ENCODE measurements at places on chromosomes 16 and 17. TPM values are rescaled to one million over a fixed set of nuclear protein-coding genes. Genes with fewer than 3 reads are reported as not detected.
A peak's percentile ranks its signal among the peaks of the same experiment; 100 is the strongest.

GRCh38 chr17:29663155-29663554 lies 40.4 kb upstream of the CORO6 start:
- H3K27ac ChIP-seq, result peak overlapping the region; percentile 97
- H3K4me3 ChIP-seq, result no peak overlapping the region
- peak; percentile 60 for DNase-seq
- no peaks in the 10 kb centered on the region for H3K36me3 ChIP-seq

DNA sequence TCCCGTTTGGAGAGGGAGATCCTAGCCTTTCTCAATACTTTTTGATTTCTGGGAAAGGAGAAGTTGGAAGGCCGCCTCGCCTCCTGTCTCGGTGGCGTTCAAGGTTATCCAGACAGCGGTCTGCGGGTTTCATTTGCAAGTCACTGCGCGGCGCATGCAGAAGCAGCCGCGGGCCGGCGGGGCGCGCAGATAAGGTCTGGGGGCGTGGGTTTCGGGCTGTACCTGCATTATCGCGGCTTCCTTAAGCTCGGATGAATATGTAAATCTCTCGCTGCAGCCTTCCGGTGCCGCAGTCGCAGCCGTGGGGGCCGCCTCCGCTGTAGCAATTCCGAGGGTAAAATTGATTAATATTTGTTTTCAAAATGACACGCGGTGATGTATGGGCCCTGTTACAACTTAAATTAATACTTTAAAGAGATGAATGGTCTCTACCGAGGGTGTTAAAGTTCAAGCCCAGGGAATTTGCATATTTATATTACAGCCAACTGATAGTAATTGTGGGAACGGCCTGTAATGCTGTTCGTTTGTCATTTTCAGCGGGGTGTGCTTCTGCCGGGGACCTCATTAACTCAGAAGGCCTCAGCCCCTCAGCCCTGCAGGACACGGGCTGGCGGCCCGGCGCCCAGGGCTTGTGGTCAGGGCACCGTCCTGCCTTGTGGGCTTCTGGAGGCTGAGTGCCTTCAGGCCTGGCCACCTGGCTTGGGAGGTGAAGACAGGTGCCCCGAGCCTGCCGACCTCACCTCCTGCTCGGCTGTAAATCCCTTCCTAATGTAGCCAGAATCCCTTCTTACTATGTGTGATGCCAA lies 99.4 kb downstream of the CYLD start:
- H3K27ac ChIP-seq, result no peak overlapping the region
- H3K36me3 ChIP-seq, result no peaks in the 10 kb centered on the region
- peaks cover 20% of the 10 kb centered on the region for H3K27me3 ChIP-seq

GRCh38 chr16:67404740-67405226 lies 11.5 kb upstream of the TPPP3 start:
- no peaks in the 10 kb centered on the region for H3K27me3 ChIP-seq
- DNase-seq, result no peak
- peaks cover 35% of the 10 kb centered on the region for H3K4me1 ChIP-seq
- H3K4me3 ChIP-seq, result no peak overlapping the region
- H3K27ac ChIP-seq, result peak overlapping the region; percentile 82

DNA sequence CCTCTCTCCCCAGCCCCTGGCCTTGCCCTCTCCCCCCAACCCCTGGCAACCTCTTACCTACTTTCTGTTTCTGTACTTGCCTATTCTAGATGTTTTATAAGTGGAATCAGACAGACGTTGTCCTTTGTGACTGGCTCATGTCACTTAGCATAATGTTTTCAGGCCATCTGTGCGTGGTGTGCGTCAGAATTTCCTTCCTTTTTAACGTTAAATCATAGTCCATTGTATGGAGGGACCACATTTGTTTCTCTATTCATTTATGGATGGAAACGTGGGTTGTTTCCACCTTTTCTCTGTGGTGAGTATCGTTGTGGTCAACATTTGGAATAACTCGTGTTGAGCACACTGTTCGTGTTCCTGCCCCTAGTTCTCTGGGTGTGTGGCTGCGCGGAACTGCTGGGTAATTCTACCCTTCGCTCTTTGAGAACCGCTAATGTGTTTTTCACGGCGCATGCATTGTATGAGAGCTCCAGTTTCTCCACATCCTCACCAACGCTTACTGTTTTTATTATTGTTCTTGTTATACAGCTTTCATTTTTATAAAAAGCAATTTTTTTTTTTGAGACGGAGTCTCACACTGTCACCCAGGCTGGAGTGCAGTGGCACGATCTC lies 26.3 kb downstream of the ACTG1 start:
- DNase-seq, result no peak
- H3K4me1 ChIP-seq, result peaks cover 20% of the 10 kb centered on the region
- H3K36me3 ChIP-seq, result no peaks in the 10 kb centered on the region
- no peak overlapping the region for H3K27ac ChIP-seq
- H3K27me3 ChIP-seq, result no peaks in the 10 kb centered on the region
- H3K4me3 ChIP-seq, result no peak overlapping the region

GRCh38 chr16:74691093-74691855 lies 9.4 kb downstream of the MLKL start:
- DNase-seq, result no peak
- no peaks in the 10 kb centered on the region for H3K27me3 ChIP-seq
- H3K27ac ChIP-seq, result no peak overlapping the region
- no peaks in the 10 kb centered on the region for H3K4me1 ChIP-seq
- peaks cover 3% of the 10 kb centered on the region for H3K36me3 ChIP-seq

DNA sequence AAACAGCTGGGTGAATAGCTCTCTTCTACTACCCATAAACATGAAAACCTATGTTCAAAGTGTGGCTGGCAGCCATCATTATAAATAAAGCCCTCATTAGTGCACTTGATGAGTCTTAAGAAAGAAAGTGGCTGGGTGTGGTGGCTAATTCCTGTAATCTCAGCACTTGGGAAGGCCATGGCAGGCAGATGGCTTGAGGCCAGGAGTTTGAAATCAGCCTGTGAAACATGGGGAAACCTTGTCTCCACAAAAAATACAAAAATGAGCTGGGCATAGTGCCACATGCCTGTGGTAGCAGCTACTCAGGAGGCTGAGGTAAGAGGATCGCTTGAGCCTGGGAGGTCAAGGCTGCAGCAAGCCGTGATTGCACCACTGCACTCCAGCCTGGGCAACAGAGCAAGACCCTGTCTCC lies 28.3 kb upstream of the APPBP2 start:
- no peaks in the 10 kb centered on the region for H3K27me3 ChIP-seq
- H3K4me1 ChIP-seq, result no peaks in the 10 kb centered on the region
- no peak overlapping the region for H3K4me3 ChIP-seq
- H3K27ac ChIP-seq, result no peak overlapping the region

DNA sequence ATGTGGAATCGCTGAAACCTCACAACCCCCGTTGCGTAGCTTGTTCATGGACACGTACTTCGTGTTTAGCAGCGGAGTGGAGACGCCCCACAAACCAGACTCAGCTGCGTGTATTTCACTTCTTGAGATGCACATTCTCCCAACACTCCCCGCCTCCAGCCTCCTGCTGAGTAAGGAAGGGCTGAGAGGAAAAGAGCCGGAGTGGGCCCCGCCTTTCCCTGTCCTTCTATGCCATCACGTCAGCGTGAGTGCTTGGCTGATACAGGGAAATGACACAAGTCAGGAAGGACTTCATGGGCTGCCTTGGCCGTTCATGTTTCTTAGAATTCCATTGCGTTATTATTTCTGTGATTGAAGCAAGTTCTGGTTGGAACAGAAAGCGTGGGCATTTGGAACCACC lies 68.6 kb upstream of the CBX4 start:
- no peak for DNase-seq
- H3K4me3 ChIP-seq, result no peak overlapping the region
- H3K27ac ChIP-seq, result no peak overlapping the region

DNA sequence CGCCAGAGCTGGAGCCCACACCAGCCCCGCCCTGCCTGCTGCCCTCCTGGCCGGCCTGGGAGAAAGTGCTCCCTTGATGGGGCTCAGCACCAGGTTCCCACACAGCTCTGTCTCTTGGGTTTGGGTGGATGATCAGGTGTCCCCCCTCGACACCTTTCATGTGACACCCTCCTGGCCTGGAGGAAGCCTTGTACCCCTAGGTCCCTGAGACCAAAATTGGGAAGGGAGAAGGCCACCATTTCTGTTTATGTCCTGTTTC lies 19.4 kb upstream of the PLLP start:
- peak overlapping the region; percentile 40 for H3K27ac ChIP-seq
- H3K36me3 ChIP-seq, result no peaks in the 10 kb centered on the region
- no peak for DNase-seq

GRCh38 chr17:37429453-37429852 lies 22.8 kb downstream of the TADA2A start:
- DNase-seq, result no peak
- H3K4me1 ChIP-seq, result no peaks in the 10 kb centered on the region
- H3K27ac ChIP-seq, result no peak overlapping the region
- H3K36me3 ChIP-seq, result no peaks in the 10 kb centered on the region

GRCh38 chr16:26993511-26993910 lies 73.2 kb upstream of the C16orf82 start:
- no peak overlapping the region for H3K27ac ChIP-seq
- H3K27me3 ChIP-seq, result no peaks in the 10 kb centered on the region
- no peaks in the 10 kb centered on the region for H3K4me1 ChIP-seq
- H3K4me3 ChIP-seq, result no peak overlapping the region
- DNase-seq, result no peak
- H3K36me3 ChIP-seq, result no peaks in the 10 kb centered on the region

GRCh38 chr16:46808997-46809396 lies 22.0 kb downstream of the C16orf87 start:
- H3K36me3 ChIP-seq, result no peaks in the 10 kb centered on the region
- H3K27me3 ChIP-seq, result no peaks in the 10 kb centered on the region
- no peak for DNase-seq
- H3K4me1 ChIP-seq, result peaks cover 23% of the 10 kb centered on the region

GRCh38 chr16:2973093-2973492 lies 3.9 kb downstream of the PAQR4 start:
- no peak for DNase-seq
- no peak overlapping the region for H3K27ac ChIP-seq
- H3K27me3 ChIP-seq, result peaks cover 4% of the 10 kb centered on the region
- H3K4me3 ChIP-seq, result no peak overlapping the region
- peaks cover 9% of the 10 kb centered on the region for H3K4me1 ChIP-seq

GRCh38 chr16:72788269-72788809 lies 259.6 kb downstream of the ZFHX3 start:
- no peak for DNase-seq
- no peak overlapping the region for H3K4me3 ChIP-seq
- H3K27me3 ChIP-seq, result no peaks in the 10 kb centered on the region
- no peaks in the 10 kb centered on the region for H3K36me3 ChIP-seq

- H3K4me1 ChIP-seq, result peaks cover 74% of the 10 kb centered on the region
- H3K4me3 ChIP-seq, result no peak overlapping the region
- H3K27ac ChIP-seq, result no peak overlapping the region
- H3K36me3 ChIP-seq, result no peaks in the 10 kb centered on the region
These were observed 6.2 kb downstream of the DNAJC7 start for GRCh38 chr17:42010898-42011516.

DNA sequence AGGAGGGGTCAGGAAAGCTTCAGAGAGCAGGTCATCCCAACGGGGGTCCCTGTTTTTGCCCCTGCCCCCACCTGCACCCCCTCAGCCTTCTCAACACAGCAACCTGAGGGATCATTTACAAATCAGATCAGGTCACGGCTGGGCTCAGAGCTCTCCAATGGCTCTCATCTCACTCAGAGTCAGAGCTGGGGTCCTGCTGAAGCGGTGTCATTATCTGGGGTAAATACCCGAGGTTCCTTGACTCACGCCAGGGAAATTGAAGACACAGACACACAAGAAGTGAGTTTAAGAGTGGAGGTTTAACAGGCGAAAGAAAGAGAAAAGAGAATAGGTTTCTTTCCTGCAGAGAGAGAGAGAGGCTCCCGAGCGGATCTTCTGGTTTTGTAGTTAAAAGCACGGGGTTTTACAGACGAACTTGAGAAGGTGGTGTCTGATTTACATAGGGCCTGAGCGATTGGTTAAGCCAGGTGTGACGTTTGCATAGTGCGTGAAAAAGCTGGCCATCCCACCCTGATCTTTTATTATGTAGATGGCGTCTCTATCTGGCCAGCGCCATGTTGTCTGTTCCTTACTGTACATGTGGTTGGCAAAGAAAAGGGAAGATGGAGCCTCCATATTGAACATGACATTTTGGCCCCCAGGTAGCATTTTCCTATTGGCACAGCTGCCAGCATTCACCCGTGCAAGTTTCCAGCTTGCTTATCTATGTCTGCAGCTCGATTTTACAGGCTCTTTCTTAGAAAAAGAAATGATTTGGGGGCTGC lies 51.4 kb downstream of the WSB1 start:
- DNase-seq, result no peak
- no peak overlapping the region for H3K27ac ChIP-seq
- no peak overlapping the region for H3K4me3 ChIP-seq
- H3K4me1 ChIP-seq, result peaks cover 8% of the 10 kb centered on the region

DNA sequence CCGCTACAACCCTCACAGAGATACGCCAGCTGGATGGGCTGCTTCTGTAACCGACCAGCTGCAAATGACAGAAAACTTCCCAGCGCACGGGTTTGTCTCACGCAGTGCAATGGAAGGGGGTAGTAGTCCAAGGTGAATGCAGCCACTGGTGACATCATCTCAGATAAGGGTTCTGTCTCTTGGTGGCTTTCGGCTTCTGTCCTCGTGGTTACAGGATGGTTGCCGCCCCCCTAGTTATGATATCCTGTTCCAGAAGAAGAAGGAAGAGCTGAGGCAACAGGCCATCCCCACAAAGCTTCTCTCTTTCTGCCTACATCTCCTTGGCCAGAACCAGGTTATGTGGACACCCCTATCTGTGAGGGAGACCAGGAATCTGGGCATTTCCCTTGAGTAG lies 40.3 kb upstream of the BAHCC1 start:
- no peaks in the 10 kb centered on the region for H3K27me3 ChIP-seq
- H3K4me1 ChIP-seq, result no peaks in the 10 kb centered on the region
- H3K4me3 ChIP-seq, result no peak overlapping the region

DNA sequence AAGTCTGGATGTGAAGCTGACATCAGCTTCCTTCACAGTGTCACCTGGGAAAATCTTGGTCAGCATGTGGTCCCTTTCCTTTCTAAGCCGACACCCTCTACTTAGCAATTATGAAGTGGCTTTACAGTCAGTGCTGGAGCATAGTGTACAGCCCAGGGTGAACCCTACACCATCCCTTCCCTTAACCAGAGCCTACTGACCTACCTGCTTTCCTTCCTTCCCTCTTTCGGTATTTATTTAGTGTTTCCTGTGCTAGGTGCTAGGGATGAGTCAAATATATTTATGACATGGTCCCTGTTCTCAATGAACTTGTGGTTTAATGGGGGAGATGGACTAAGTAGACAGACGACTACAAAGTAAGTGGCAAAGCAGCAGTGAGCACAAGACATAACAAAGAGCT lies 77.5 kb downstream of the CDK5R1 start:
- no peak overlapping the region for H3K4me3 ChIP-seq
- no peaks in the 10 kb centered on the region for H3K27me3 ChIP-seq
- H3K27ac ChIP-seq, result no peak overlapping the region
- no peak for DNase-seq
- H3K4me1 ChIP-seq, result no peaks in the 10 kb centered on the region

- H3K27me3 ChIP-seq, result peaks cover 56% of the 10 kb centered on the region
- peaks cover 16% of the 10 kb centered on the region for H3K4me1 ChIP-seq
- no peak for DNase-seq
- H3K4me3 ChIP-seq, result peak within 1 kb of the TSS; percentile 47
These were observed at the start of gene SECTM1 for GRCh38 chr17:82333279-82334171. SECTM1 (minus strand) TSS chr17:82333766; CDS start chr17:82327240, 6,526 bp downstream.

Gene MFAP4
- total RNA-seq, result 11.0 TPM

Gene MILR1
- total RNA-seq, result 3.3 TPM

Gene MYL11
- total RNA-seq, result 4,879 TPM

Gene TELO2
- 2.9 TPM for total RNA-seq

Gene CTF1
- total RNA-seq, result 4.0 TPM

Gene RGS11
- total RNA-seq, result 1.8 TPM

Gene SLC6A4
- 0.35 TPM for total RNA-seq
